COLO829 (cell line): ENCODE measurements at places on chromosomes 4 and X.

GRCh38 chrX:65463550-65463949 is 71.0 kb downstream of the LAS1L start:
- DNase-seq: no peak

- no peak for DNase-seq
Measured at GRCh38 chrX:154309041-154309775, 13.6 kb downstream of the TKTL1 start.

GRCh38 chrX:8433109-8434062 is 31.2 kb upstream of the VCX3B start:
- DNase-seq: no peak

DNA sequence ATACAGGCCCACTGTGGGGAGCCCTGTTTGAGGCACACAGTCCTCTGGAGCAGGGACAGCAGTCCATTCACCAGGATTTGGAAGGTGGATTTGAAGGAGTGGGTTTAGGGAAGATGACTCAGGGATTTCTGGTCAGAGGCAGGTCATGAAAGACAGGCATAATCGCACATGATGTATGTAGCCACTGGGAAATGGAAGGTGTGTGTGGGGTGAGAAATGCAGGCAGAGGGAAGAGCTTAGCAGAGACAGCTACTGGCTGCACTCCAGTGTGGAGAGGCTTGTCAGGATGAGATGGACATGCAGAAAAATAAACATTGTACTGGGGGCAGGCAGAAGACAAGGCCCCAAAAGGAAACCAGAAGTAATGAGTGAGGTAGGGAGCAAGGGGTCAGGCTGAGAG is 85.2 kb upstream of the STS start:
- DNase-seq: no peak

DNA sequence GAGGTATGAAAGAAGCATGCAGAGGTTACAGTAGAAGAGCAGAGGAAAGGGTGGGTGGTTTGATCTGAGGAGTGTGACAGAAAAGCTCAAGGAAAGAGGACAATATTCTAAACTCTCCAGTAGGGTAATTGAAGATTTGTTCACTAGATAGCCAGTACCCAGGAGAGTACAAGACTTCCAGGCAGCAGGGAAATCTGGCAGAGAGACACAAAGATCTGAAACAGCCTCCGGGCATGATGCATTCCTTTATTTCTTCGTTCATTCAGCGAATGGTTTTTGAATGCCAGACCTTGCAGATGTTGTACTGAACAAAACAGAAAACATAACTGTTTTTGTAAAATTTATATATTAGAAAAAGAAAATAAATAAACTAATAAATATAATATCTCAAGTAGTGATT is 766.6 kb downstream of the FAT4 start:
- DNase-seq: peak; percentile 25

- no peak for DNase-seq
Measured at GRCh38 chrX:107465932-107466620, 16.6 kb downstream of the FRMPD3 start.

DNA sequence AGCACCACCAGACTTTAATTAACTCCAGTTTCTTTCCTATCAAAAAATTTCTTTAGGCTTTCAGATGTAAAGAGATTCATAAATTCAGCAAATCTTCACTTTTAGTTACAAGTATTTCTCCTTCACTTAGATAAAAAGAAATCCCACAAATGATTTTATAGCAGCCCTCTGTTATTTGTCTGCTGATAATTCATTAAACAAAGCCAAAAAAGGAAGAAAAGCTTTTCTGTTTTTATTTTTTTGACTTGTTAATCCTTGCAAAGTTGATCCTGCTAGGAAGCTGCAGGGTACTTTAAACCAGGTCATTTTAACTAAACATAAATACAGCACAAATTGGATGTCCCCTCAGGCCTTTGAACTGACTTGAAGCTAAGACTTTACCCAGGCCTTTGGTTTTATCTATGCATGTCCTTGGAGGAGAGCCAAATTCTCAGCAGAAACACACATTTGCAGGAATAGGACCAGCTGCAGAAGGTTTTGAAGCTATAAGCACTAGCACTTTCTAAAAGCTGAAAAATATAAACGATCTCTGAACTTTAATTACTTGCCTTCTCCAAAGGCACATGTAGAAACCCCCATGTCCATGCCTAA is 57.5 kb downstream of the PCDH18 start:
- DNase-seq: peak; percentile 25

DNA sequence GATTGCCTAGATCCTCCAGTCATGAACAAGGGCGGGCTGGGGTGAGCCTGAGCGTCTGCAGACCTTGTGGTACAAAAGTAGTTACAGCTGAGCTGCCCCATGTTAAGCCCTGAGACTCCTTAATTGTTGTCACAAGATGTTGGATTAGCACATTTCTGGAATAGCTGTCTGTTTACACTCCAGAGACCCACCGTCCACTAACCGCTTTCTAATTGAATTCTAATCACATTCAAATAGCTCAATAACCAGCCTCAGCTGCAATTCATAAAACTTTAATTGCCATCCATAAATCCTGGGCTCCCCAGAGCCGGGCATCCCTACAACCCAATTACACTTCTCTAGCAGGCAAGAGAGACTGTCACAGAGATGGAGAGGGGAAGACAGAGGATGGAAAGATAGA is 1.6 kb upstream of the GSX2 start:
- DNase-seq: no peak

DNA sequence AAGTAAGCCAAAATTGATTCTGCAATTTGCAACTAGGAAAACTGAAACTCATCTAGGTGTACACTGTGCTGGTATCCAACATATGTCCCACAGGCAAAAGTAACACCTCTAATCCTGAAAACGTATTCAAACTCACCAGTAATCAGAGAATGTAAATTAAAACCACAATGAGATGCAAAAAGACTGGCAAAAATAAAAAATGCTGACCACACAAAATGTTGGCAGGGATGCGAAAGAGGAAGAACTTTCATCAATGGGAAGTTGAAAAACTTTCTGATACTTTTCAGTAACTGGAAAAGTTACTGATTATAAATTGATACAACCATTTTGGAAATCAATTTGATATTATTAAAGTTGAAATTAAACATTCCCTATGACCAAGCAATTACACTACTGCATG is 20.1 kb upstream of the CORIN start:
- DNase-seq: no peak
